Eye (tissue), 1 donor: ENCODE measurements at places on chromosomes 3 and 15.

DNA sequence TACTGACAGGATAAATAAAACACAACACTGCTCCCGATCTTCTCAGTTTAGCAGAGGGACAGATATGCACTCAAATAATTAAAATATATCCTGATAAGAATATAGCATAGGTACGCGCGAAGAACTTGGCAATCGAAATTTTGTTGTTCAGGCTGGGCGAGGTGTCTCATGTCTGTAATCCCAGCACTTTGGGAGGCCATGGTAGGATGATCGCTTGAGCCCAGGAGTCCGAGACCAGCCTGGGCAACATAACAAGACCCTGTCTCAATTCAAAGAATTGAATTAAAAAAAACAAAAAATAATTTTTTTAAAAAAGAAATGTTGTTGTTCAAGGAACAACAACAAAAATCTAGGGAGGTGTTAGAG, 7.6 kb downstream of the B2M start:
- no peak for DNase-seq

DNA sequence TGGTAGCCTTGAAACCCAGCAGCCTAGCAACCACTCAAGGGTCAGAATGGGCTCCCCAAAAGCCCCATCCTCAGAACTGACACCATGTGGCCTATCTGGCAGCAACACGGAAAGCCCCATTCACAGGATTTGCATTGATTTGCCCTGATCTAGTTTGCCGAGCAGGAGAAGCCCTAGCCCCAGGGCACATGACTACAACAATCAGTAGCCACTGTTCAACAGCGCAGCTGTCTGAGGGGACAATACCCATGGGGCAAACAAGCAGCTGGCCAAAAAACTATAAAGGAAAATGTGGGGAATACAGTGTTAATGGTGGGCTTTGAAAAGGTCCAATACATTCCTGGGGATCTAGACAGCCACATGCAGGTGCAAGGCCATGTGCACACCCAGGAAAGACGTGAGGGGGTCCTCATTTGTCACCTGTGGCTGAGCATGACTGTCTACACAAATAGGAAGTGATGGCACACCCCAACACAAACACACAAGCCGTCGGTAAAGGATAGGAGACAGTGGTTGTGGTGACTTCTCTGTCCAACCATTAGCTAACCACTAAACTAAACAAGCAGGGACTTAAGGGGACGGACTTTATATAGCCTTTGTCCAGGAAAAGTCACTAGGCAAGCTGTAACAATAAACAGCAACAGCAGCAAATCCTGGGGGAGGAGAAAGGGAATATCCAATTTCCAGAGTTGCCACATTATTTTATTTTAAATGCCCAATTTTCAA, 113.7 kb downstream of the LRIG1 start:
- DNase-seq, result no peak

DNA sequence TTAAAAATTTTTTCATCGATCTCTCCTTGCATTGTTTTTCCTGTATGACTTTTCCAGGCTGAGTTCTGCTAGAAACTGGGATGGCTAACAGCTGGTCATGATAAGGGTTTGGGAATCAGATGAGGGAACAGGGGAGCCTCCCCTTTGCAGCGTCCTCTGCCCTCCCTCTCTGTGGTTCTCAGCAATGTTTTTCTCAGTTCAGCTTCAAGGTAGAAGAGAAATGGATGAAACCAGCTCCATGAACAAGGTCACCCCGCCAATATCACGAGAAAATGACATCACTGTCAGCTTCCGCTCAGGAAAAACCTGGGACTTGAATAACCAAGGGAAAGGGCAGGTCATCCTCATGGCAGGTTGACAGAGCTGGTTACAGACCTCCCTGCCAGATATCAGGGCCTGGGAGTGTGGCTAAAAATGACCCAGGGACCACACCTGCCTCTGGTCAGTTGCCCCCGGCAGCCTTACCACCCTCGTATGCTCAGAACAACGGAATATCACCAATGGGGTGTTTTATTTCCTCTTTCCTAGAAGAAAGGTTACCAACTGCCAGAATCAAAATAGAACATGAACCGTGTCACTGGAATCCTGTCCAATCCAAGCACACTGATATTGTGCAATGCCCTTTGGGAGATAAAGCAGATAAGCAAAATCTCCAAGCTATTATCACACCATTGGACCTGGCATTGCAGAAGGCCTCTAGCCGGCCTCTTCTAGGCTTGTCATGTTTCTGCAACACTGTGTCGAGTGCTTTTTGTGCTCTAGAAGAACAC, 26.1 kb downstream of the LSM3 start:
- no peak for DNase-seq

DNA sequence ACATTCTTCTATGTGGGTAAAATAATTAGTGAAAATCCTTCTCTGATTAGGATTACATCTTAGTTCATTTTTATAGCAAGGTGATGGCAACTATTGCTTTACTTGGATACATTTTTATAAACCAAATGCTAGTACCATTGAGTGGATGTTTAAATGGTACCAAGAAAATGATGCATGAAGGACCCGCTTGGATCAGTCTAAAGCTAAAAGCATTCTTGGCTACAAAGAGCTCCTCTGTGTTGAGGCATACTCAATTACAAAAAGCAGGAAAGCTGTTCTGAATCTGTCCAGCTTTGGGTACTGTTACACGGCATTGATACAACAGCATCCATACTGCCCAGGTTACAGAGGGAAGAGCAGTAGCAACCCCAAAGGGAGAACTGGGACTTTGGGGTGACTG, 217.2 kb downstream of the PDZRN3 start:
- DNase-seq, result no peak

DNA sequence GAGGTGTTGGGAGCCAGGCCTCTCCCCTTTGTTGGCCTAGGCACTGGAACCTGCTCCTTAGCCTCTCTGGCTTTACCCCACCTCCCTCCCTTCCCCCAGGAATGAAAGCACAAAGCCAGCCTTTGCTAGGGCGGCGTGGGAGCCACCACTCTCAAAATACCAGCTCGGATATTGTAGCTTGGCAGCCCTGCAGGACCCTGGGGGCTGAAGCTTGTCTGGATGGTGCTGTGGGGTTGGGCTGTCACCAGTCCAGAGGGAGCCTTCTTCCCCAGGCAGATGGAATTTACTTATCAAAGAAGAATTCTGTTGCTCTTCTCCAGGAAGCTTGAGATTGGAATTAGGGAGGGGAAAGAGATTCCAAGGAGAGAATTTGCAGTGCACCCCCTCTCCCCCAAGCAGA, 14.9 kb upstream of the GRM2 start:
- no peak for DNase-seq

GRCh38 chr3:13693441-13693840, 144.5 kb downstream of the FBLN2 start:
- DNase-seq, result no peak
